ENCODE measurements at places on chromosomes 6 and 20. TPM values are rescaled to one million over a fixed set of nuclear protein-coding genes. Genes with fewer than 3 reads are reported as not detected.

GRCh38 chr20:38838326-38838725 lies 32.8 kb downstream of the PPP1R16B start:
- DNase-seq = no peak

DNA sequence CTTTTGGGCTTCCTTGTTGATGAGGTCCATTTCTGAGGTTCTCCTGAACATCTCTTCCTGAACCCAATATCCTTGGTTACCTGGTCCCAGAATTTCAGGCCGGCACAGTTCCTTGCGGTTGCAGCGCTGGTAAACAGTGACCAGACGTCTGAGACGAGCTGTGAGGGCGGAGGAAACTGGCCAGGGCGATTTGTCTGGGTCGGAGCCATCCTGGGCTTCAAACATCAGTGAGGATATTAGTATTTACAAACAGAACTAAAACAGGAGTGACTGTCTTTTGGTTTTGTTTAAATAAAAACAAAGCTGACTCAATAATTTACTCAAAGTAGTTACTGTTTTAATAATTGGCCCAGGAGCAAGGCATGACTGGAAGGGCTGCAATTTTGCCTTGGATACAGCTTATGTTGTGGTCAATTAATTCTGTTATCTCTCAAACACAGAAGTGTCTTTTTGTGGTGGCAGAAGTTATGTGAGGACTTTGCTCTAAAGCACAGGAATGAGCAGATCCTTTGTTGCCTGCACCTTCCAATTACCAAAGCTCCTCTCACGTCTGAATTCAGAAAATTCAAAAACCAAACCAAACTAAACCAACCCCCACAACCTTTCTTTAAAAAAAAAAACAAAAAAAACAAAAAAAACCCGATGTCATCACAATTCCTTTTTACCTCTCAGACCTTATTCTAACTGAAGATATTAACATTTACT lies 58.7 kb upstream of the EMILIN3 start:
- DNase-seq = no peak

DNA sequence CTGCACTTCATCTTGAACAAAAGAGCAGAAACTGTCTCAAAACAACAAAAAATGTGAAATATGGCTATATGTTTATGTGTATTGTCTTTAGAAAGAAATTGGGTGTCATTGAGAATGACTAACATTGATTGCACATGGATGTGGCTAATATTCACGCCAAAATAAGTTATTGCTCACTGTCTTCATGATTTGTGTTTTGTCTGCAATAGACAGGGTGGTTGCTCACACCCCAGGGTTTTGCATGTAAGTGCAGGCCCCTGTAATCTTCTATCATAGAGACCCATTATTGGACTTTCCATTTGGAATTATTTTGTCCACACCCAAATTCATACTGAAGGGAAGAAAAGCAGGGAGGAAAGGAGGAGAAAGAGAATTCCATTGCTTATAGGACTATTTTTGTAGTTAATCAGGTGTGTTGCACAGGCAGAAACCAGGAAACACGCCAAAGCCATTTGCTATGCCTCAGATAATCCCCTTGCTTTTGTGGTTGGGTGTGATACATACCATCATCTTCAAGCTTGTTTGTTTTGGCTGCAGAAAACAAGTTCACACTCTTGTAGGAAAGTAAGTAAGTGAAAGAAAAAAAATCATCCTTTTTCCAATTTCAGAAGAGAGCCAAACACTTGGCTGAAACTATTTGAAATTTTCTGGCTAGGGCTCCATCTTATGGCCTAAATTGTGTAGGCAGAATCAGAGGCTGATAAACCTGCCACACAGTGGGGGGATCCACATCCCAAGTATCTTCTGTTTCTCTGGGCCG lies 214.1 kb downstream of the COL12A1 start:
- DNase-seq = no peak

DNA sequence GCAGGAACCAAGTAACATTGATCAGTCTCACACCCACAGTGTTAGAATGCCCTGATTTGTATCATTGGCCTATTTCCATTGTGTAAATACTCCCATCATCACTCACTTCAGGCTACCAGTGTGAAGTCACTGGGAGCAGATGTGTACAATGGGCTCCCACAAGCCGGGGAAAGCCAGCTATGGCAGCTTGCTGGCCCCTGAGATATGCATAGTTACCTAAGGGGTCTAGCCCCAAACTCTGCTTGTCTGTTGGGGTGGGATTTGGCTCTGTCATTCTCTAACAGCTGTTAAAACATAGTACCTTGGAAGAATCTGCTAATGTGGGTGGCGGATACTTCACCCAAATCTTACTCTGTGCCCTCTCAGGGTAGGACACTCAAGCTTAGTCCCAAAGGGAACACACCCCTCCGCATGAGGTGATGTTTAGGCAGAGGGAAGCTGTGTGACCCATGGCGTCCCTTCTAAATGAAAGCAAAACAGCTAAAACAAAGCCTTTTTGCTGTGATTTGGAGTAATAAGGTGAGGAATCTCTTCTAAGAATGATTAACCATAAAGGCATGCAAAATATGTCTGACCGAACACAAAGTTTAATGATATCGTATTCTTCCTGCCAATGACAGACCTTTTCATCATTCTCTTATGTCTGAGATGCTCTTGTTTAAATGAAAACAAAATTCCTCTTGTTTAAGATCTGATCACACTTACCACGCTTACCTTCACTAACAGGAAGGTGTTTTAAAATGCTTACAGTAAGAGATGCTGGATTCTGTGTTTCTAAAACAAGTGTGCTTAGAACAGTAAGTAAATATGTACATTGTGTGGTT lies 45.9 kb upstream of the PXDC1 start:
- no peak for DNase-seq

DNA sequence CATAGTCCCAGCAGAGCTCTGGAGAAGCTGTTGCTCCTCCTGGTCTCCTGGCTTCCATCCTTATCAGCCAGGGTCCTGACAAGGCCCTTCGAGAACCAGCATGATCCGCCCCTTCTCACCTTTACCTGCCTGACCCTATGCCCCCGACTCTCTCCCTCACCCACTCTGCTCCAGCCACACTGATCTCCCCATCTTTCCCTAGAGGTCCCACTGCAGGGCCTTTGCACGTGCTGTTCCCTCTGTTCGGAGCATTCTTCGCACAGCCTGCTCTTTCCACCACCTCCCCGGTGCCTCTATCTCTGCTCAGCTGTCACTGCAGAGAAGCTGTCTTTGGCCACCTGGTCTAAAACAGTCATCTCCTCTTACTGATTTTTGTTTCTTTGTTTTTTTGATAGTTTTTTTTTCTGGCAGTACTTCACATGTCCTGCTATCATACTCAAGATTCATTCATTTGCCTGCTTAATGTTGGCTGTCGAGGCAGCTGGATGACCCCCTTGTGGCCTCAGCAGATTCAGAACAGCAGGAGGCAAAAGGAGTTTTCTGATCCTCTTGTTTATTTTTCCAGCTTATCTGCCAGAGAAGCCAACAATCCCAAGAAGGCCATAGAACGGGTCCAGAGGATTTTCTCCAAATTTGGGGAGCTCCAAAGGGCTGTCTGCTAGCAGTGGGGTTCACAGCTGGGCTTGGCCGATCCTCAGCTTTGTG lies 1.6 kb upstream of the PTGIS start:
- no peak for DNase-seq

GRCh38 chr6:156068881-156069280 lies 613.2 kb upstream of the NOX3 start:
- DNase-seq = no peak

GRCh38 chr6:147639279-147639678 lies 130.8 kb downstream of the SAMD5 start:
- DNase-seq = no peak

DNA sequence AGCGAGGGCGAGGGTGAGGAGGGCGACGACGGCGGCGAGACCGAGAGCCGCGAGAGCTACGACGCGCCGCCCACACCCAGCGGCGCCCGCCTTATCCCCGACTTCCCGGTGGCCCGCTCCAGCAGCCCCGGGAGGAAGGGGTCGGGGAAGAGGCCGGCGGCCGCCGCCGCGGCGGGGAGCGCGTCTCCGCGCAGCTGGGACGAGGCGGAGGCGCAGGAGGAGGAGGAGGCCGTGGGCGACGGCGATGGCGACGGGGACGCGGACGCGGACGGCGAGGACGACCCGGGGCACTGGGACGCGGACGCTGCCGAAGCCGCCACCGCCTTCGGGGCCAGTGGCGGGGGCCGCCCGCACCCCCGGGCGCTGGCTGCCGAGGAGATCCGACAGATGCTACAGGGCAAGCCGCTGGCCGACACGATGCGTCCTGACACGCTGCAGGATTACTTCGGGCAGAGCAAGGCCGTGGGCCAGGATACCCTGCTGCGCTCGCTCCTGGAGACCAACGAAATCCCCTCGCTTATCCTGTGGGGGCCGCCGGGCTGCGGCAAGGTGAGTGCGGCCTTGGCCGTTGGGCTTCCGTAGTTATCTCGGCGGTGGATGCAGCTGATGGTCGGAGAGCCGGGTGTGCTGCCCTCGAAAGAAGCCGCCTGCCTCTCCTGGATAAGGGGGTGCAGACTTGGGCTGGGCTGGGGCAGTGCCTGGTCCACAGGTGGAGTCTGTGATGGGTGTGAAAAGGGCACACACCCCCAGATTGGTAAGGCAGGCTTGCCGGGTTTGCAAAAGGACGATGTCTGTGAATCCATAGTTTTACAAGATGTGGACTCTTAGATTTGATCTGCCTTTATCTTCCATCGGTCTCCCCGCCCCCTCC lies 938 bp downstream of the WRNIP1 start:
- DNase-seq = peak; percentile 58

GRCh38 chr6:24666641-24667377 lies at the start of the genes ACOT13 and TDP2:
TSS of gene ACOT13 (plus strand) at chr6:24667077. CDS start at chr6:24667264, 187 bp downstream.
TSS of gene TDP2 (minus strand) at chr6:24666899. CDS start at chr6:24666862, 37 bp downstream.
- DNase-seq = peak; percentile 99

DNA sequence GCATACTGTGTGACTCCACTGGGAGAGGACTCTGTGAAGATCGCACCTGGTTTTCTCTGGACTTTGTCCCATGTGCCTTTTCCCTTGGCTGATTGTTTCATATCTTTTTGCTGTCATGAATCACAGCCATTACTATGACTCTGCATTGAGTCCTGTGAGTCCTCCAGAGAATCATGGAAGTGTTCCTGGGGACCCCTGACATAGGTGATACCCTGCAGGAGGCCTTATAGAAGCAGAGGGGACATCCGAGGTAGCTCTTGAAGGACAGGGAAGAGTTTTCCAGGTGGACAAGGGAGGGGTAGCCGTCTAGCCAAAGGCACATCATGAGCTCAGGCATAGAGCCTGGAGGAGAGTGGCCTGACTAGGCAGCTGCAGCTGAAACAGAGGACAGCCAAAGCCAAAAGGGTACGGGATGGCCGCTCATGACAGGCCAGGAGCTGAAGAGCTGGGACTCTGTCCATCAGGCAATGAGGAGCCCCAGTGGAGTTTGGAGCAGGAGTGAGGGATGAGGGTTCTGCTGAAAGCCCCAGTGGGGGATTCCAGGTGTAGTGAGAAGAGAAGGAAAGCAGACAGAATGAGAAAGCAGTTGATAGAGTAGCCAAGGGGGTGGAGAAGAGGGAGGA lies 86.6 kb upstream of the TOX2 start:
- DNase-seq = no peak

DNA sequence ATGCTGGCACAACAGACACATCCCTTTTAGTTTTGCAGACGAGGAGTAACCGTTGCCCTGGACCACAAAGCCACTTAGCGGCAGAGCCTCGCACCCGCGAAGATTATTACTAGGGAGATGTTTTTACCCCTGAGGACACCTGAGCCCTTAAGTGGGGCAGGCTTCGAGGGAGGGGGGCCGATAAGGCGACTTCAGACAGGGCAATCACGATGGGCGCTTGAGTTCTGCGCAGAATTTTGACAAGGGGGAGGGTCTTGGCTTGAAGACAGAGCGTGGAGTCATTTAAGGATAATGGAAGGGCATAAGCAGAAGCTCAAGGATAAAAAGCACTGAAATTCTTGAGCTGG lies 650 bp upstream of the TTK start:
- DNase-seq = peak; percentile 56

GRCh38 chr20:10490706-10491105 lies 55.6 kb downstream of the SLX4IP start:
- DNase-seq = no peak

- no peak for DNase-seq
These were observed 266.8 kb downstream of the DOK5 start for GRCh38 chr20:54742193-54742592.

- no peak for DNase-seq
These were observed 228.5 kb downstream of the DLL1 start for GRCh38 chr6:170062209-170062914.

GRCh38 chr20:50980851-50981713 lies 22.5 kb downstream of the MOCS3 start:
- no peak for DNase-seq

GRCh38 chr6:26216886-26217713 lies 129.9 kb downstream of the HFE start:
- DNase-seq = peak; percentile 85

GRCh38 chr20:32636821-32637220 lies 36.9 kb downstream of the C20orf203 start:
- no peak for DNase-seq

DNA sequence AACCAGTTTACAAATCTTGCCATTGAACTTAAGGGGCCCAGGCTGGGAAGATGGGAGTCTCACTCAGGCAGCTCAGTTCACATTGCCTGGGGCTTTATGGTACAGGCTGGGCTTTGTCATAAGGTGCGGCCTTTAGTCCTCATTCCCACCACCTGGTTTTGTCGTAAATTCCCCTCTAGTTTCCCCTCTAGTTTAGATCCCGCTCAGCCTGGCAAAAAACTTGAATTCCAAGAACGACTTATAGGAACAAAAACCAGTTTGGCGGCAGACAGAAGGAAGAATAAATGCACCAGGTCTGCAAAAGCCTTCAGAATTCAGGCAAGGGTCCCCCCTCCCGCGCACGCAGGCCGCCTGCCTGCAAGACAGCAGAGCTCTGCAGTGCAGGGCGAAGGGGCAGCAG lies 4.1 kb downstream of the BMP7 start:
- no peak for DNase-seq

DNA sequence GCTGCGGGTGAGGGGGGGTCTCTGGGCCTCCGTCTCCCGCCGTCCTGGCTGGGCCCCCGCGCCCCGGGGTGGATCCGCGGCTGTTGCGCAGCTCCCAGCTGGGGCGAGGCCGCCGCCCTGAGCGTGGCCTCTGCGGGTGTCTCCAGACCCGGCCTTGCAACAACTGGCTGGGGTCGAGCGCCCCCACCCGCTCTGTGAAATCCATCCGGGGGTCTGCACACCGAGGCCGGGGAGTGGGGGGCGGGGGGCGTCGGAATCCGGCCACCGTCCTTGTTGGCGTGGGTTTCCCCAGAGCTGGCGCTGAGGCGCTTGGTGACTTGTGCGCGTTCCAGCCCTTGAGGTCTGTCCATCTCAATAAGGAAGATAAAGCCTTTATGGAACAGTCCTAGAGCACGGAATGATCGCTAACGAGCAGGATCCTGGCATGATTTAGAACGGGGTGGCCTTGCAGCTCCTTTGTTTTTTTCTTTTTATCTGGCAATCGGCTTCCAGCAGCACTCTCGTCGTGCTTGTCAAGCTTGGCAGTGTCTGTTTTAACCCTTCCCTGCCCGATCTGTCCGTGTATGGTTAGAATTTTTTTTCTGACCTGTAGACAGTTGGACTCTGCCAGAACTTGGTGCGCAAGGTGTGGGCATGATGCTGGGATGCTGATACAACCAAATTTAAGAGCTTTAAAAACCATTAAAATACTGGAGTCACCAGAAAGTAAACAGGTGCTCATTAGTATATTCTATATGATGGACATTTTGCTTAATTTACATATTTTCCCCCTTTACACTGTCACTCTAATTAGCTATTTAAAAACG lies 675 bp downstream of the DSTN start:
- DNase-seq = peak; percentile 50

Gene CYP21A2
- polyA plus RNA-seq = not detected

Gene CLDN20
- polyA plus RNA-seq = not detected

Gene STMND1
- not detected for polyA plus RNA-seq

Gene TPX2
- polyA plus RNA-seq = 8.5 TPM

Gene PRRT1
- polyA plus RNA-seq = 0.28 TPM

Gene LIN28B
- not detected for polyA plus RNA-seq

Gene REM1
- 0.93 TPM for polyA plus RNA-seq
